ENCODE measurements at places on chromosomes 12 and 14.
A peak's percentile ranks its signal among the peaks of the same experiment; 100 is the strongest.

GRCh38 chr12:34392741-34393085, 370.4 kb downstream of the ALG10 start:
- DNase-seq, result no peak

DNA sequence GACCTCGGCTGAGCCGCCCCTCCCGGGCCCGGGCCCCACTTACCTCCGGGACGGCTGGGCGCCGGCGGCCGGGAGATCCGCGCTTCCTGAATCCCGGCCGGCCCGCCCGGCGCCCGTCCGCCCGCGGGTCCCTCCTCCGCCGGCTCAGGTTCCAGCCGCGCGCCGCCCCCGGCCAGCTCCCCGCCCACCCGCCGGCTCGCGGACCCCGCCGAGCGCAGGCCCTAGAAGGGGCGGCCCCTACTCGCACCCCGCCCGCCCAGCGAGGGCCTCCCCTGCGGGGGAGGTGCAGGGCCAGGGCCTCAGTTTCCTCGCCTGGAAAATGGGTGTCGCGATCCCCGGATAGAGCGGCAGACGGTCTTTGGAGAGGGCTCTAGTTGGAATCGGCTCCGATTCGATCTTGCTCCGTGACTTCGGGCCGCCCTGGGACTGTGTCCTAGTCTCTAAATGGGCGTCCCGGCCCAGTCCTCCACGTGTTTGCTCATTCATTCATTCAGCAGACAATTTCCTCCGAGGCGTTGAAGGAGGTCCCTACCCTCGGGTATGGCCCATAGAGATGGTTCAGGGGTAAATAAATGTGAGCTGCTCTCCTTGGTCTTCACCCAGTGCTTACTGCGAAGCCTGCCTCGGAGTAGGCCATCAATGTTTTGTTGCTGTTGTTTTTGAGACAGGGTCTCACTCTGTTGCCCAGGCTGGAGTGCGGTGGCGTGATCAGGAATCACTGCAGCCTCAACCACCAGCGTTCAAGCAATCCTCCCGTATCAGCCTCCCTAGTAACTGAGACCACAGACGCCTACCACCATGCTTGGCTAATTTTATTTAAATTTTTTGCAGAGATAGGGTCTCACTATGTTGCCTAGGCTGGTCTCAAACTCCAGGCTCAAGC, at the start of gene TRPV4:
TSS of gene TRPV4 (minus strand) at position 92 of the 883 bp plus-strand sequence. CDS start 18,602 bp downstream, outside the sequence.
- DNase-seq, result peak; percentile 65

GRCh38 chr12:49370539-49370938, 3.3 kb downstream of the SPATS2 start:
- no peak for DNase-seq

DNA sequence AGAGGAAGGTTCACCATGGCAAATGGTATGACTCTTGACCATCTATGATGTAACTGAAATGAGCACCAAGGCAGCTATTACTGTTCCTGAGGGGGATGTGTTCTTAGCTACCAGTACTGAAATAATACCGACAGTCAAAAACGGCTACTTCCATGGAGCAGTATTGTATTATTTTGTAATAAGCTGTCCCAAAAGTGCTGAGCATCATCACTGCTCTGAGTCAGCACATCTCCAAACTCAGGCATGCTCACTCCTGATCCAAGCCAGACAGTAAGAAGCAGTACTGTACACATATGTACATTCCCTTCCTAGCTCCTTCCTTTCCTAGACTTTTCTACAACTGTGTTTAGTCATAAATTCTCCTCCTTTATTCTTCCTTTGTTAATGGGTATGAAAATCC, 8.6 kb downstream of the VTI1B start:
- DNase-seq, result peak; percentile 21

- DNase-seq, result no peak
These were observed 12.0 kb downstream of the VDR start for GRCh38 chr12:47892819-47893218.

- no peak for DNase-seq
These were observed 23.9 kb downstream of the CACNA1C start for GRCh38 chr12:2076728-2077127.

GRCh38 chr12:67732857-67733256, 84.3 kb downstream of the DYRK2 start:
- no peak for DNase-seq

DNA sequence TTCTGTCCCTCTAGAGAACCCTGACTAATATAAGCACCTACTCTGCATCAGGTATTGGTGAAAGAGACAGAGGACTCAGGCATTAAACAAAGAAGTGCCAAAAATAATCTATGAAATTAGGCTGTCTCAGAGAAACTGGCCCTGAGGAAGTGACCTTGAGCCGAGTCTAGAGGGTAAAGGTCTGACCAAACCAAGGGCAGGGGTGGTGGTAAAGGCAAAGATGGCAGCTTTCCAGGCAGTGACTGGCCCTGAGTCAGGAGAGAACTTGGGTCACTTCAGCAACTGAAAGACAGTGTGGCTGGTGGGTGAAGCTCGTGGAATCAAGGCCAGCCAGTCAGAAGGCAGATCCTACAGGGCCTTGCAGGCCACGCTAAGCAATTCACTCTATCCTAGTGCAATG, 30.6 kb downstream of the CDKL1 start:
- no peak for DNase-seq

GRCh38 chr12:7042842-7043241, 17.7 kb upstream of the C1S start:
- peak; percentile 52 for DNase-seq

DNA sequence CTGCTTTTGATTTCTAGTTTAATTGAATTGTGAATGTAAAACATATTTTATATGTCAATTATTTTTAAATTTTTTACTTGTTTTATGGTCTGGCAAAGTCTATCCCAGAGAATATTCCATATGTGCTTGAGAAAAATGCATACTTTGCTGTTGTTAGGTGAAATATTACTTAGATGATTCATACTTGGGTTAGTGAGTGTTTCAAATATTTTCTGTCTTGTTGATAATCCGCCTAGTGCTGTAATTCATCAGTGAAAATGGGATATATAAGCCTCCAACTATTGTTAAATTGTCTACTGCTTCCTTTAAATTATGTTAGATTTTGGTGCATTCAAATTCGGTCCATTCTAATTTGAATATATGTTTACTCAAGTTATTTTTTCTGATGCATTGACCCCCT, 395.5 kb downstream of the LRFN5 start:
- DNase-seq, result no peak

GRCh38 chr12:75932241-75932640, 99.3 kb downstream of the PHLDA1 start:
- DNase-seq, result no peak

GRCh38 chr12:3533703-3534386, 42.8 kb downstream of the PRMT8 start:
- DNase-seq, result no peak

DNA sequence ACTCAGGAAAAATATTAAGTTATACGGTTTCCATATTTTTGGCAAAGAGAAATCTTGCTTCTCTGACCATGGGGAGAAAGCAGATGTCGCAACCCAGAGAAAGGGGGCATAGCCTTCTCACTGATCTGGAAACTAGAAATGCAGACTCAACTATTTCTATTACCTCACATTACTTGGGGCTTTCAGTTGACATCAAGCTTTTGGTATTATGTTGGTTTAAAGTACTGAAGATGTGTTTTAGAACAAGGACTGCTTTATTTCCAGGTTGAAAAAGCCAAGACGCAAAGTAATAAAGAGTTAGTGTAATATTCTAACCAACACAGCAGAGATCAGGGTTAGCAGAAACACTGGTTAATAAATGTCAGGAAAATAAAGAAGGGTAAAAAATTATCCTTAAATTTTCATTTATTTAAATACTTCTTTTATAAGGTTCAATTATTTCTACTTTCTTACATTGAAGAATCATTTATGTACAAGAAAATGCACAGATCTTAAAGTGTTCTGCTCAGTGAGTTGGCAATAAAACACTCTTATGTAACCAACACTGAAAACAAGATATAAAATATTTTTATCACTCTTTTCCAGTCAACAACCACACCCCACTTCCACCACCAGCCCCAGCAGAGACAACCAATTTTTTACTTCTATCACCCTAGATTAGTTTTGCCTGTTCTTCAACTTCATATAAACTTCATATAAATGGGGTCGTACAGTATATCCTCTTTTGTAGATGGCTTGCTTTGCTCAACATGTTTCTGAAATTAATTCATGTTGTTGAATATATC, 26.0 kb downstream of the DCP1B start:
- no peak for DNase-seq

DNA sequence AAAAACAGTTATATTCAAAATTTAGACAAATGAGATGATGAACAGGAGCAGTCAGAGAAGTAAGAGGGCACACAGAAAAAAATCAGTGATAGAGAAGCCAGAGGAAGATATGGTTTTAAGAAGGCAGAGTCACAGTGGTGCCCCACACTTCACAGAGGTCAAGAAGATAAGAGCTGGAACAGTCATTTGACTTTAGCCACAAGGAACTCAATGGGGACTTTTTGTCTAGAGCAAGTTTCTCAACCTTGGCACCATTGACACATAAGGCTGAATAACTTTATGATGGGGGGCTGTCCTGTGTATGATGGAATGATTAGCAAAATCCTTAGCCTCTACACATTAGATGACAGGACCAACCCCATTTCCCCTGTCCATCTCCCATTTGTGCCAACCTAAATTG, 172.8 kb upstream of the PLEKHG7 start:
- no peak for DNase-seq

DNA sequence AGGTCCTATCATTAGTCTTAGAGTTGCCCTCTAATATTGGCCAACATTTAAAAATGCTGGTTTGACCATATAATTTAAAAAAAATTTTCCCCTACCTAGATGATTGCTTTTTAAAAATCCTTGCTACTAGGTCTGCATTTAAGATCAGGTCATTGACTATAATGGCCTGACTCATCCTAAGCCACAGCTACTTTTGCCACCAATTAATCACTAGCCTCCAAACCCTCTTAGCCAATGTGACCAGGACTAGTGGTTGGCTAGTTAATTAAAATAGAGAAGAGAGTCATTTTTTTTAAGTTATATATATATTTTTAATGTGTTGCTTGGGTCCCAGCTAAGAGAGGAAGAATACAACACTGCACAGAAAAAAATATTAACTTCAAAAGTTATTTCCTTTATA, 57.5 kb downstream of the SOS2 start:
- DNase-seq, result no peak

- no peak for DNase-seq
These were observed 1.7 kb upstream of the RARG start for GRCh38 chr12:53233671-53234121.

GRCh38 chr14:81473456-81474147, 60.1 kb downstream of the SEL1L start:
- no peak for DNase-seq

- peak; percentile 69 for DNase-seq
These were observed 8.4 kb upstream of the CALM1 start for GRCh38 chr14:90388437-90388836.

DNA sequence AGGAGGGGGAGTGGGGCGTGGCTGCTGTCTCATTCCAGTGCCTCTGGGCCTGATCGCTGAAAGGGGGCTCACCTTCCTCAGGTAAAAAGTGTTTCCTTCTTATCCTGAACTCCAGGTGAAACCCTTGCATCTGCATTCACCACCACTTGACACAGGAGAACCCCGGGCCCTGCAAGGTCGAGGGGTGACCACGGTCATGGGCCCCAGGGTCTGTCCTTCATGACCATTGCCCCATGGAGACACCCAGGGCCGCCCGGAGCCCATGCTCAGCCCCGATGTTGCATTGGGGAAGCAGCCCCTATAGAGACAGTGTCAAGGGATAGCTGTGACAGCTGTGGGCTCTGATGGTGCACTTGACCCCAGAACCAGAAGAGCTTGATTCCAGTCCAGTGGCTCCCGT, 34.4 kb upstream of the DYNC1H1 start:
- no peak for DNase-seq
